ENCODE measurements at places on chromosomes 4 and X.

GRCh38 chr4:150130933-150131332 lies 52.7 kb downstream of the DCLK2 start:
- no peak for DNase-seq

DNA sequence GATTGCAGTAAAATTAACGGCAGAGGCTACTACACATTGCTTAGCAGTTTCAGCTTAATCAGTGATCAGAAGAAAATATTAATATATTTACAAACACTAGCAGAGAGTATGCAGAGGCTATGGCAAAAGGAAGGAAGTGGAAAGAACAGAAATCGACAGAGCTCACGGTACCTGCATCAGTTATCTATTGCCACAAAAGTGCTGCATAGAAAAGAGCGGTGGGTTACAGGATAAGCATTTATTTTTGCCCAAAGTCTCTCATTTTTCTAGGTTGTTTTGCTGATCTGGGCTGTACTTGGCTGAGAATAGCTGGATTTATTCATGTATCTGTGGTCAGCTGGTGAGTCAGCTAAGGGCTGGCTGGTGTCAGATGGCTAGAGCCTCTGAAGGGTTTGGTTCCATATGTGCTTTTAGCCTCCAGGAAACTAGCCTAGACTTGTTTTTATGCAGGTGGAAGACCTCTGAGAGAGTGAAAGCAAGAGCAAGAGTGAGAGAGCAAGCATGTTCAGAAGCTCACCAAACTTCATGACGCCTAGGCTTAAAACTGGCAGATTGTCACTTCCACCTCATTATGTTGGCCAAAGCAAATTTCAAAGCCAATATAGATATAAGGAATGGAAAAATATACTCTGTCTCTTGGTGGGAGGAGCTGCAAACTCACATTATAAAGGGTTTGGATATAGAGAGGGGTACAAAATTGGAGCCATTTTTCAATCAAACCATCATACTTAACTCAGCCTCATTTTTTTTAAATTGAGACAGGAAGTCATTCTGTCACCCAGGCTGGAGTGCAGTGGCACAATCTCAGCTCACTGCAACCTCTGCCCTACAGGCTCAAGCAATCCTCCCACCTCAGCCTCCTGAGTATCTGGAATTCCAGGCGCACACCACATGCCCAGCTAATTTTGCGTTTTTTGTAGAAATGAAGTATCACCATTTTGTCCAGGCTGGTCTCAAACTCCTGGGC lies 153.2 kb upstream of the RPL34 start:
- no peak for DNase-seq

GRCh38 chrX:93468075-93468474 lies 205.3 kb downstream of the NAP1L3 start:
- DNase-seq = no peak

GRCh38 chrX:66021765-66022631 lies 17.9 kb downstream of the VSIG4 start:
- no peak for DNase-seq

- no peak for DNase-seq
Measured at GRCh38 chr4:113582737-113583136, 178.8 kb downstream of the CAMK2D start.
